Hair follicle dermal papilla cell (primary cell): ENCODE measurements at places on chromosomes 2 and 18. TPM values are rescaled to one million over a fixed set of nuclear protein-coding genes. Genes with fewer than 3 reads are reported as not detected.

Gene SCN1A
- 1.9 and 11.5 TPM in 2 replicates for total RNA-seq

Gene XIRP2
- under 0.01 TPM in 1 of 2 replicates, not detected in the other for total RNA-seq

Gene SEC11C
- total RNA-seq: 4.2 and 8.1 TPM in 2 replicates

Gene SRD5A2
- total RNA-seq: 2.9 and 11.4 TPM in 2 replicates

Gene ARHGAP15
- 0.12 and 0.49 TPM in 2 replicates for total RNA-seq

Gene SDC1
- 69.8 and 152 TPM in 2 replicates for total RNA-seq

Gene TMEM163
- total RNA-seq: 0.12 TPM in 1 of 2 replicates, not detected in the other

Gene TRIM43
- not detected in 2 replicates for total RNA-seq

Gene POTEJ
- total RNA-seq: not detected in 2 replicates

Gene FAM237A
- total RNA-seq: not detected in 2 replicates

Gene GAREM2
- total RNA-seq: 3.3 and 6.8 TPM in 2 replicates

Gene RABL2A
- total RNA-seq: 9.6 and 13.3 TPM in 2 replicates

Gene MOB1A
- total RNA-seq: 142 and 157 TPM in 2 replicates

Gene LIMS3
- 2.2 TPM in 1 of 2 replicates, not detected in the other for total RNA-seq

Gene CHRND
- not detected in 2 replicates for total RNA-seq

Gene ZEB2
- 108 and 118 TPM in 2 replicates for total RNA-seq

Gene WDR54
- total RNA-seq: 20.3 and 25.6 TPM in 2 replicates

Gene MALL
- 2.1 and 3.4 TPM in 2 replicates for total RNA-seq

Gene SMPD4
- total RNA-seq: 23.1 and 25.3 TPM in 2 replicates

Gene MARCO
- total RNA-seq: 0.12 TPM in 1 of 2 replicates, not detected in the other

Gene OXER1
- total RNA-seq: 0.32 and 0.49 TPM in 2 replicates

Gene DDX1
- 57.6 and 62.0 TPM in 2 replicates for total RNA-seq

Gene EN1
- total RNA-seq: 22.9 and 23.7 TPM in 2 replicates

Gene BUB1
- 4.6 and 5.0 TPM in 2 replicates for total RNA-seq

Gene PARD6G
- total RNA-seq: 2.3 and 3.1 TPM in 2 replicates

Gene INHBB
- total RNA-seq: 8.5 and 10.1 TPM in 2 replicates

Gene EFEMP1
- 104 and 364 TPM in 2 replicates for total RNA-seq

Gene ALPI
- total RNA-seq: not detected in 2 replicates

Gene SH3RF3
- 16.5 and 24.2 TPM in 2 replicates for total RNA-seq

Gene CFAP65
- total RNA-seq: not detected in 2 replicates

Gene FABP1
- total RNA-seq: not detected in 2 replicates

Gene SLC9A4
- under 0.01 TPM in 1 of 2 replicates, not detected in the other for total RNA-seq

Gene MC4R
- total RNA-seq: 0.36 TPM in 1 of 2 replicates, not detected in the other
